ENCODE measurements at places on chromosomes 6 and 20. TPM values are rescaled to one million over a fixed set of nuclear protein-coding genes. Genes with fewer than 3 reads are reported as not detected.

Gene CLVS2
- total RNA-seq: 0.07 TPM

Gene PNPLA1
- total RNA-seq: not detected

Gene EYA4
- 3.0 TPM for total RNA-seq

Gene PREX1
- 101 TPM for total RNA-seq

Gene PSORS1C1
- total RNA-seq: 6.8 TPM

Gene SLC22A23
- 9.7 TPM for total RNA-seq

Gene THEMIS
- total RNA-seq: 1.9 TPM

Gene SLC17A9
- 18.8 TPM for total RNA-seq

Gene CRIP3
- not detected for total RNA-seq

Gene PSORS1C2
- not detected for total RNA-seq

Gene CNR1
- total RNA-seq: 25.5 TPM

Gene SLC17A2
- total RNA-seq: not detected

Gene C20orf204
- 0.81 TPM for total RNA-seq

Gene GINS1
- total RNA-seq: not detected

Gene BTN1A1
- total RNA-seq: not detected
